Hippocampal formation (tissue), 2 donors: ENCODE measurements at places on chromosomes 16 and 17.
A peak's percentile ranks its signal among the peaks of the same experiment; 100 is the strongest.

DNA sequence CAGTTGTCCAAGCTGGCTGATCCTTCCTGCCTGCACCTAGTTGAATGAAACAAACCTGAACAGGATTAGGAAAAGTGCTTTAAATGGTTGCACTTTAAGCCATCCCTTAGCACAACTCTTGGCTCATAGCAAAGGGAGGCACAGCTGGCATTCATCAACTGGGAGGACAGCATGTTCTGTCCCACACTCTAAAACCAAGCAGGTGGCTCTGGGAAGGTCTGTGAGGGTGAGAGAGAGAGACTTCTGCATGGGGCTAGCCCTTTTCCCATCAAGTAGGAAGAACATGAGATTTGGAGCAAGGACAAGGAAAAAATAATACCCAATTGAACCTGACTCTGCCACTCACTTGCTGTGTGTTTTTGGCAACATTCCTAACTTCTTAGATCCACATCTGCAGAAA is 140.9 kb upstream of the CCL2 start:
- DNase-seq, result no peak

- no peak for DNase-seq
Observed at GRCh38 chr16:5385115-5385514, 287.5 kb upstream of the EEF2KMT start.

DNA sequence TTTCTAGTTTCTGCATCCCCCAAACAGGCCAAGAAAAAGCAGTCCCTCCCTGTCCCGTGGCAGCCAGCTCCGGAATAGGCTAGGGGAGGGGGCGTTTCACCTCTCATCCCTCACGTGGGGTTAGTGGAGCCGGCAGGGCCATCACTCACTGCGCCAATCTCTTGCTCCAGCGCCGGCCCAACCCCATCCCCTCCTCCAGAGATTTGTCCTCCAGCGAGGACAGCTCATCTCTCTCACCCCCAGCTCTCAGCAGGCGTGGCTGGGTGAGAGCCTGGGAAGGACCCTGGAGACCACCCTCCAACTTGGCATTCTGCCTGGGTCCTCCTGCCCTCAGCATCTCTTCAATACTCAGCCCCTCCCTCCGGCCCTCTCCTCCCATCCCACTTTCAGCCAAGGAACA is 74.1 kb downstream of the TMEM132E start:
- no peak for DNase-seq

DNA sequence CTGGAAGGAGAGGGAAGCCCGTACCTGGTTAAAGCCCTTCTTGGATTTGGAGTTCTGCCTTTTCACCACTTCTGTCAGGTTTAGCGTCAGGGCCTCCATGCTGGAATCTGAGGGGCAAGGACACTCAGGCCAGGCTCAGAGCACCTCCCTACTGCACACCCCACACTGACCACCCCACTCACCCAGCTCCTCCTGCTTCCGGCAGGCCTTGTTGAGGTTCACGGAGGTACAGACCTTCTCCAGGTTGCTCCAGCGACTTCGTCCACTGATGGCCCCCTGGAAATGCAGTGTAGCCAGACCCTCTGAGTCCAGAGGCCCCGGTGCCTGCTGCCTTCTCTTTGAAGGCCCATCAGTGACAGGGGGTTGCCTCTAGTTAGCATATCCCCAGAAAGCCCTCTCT is 14.1 kb upstream of the PIK3R6 start:
- no peak for DNase-seq

DNA sequence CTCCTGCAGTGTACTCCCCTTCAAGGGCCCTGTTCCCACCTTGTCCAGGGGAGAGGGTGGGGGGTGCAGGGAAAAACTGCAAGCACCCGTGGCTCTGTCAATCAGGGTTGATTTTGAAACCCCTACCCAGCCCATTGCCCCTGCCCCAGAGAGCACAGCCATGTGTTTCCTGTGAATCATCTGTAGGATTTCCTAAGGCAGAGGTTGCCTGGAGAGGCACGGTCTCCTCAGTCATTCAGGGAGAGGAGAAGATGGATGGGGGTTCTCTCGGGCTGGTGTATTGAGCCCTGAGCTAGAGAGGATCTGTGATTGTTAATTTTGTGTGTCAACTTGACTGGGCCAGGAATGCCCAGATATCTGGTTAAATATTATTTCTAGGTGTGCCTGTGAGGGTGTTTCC is 3.5 kb upstream of the AGRP start:
- no peak for DNase-seq

- DNase-seq, result peak; percentile 60
Observed at GRCh38 chr17:74840989-74841666, 18.6 kb downstream of the GRIN2C start.
